ENCODE measurements at places on chromosomes 2 and 18.

- no peak for DNase-seq
These were observed 14.6 kb upstream of the TNS1 start for GRCh38 chr2:218017211-218018053.

DNA sequence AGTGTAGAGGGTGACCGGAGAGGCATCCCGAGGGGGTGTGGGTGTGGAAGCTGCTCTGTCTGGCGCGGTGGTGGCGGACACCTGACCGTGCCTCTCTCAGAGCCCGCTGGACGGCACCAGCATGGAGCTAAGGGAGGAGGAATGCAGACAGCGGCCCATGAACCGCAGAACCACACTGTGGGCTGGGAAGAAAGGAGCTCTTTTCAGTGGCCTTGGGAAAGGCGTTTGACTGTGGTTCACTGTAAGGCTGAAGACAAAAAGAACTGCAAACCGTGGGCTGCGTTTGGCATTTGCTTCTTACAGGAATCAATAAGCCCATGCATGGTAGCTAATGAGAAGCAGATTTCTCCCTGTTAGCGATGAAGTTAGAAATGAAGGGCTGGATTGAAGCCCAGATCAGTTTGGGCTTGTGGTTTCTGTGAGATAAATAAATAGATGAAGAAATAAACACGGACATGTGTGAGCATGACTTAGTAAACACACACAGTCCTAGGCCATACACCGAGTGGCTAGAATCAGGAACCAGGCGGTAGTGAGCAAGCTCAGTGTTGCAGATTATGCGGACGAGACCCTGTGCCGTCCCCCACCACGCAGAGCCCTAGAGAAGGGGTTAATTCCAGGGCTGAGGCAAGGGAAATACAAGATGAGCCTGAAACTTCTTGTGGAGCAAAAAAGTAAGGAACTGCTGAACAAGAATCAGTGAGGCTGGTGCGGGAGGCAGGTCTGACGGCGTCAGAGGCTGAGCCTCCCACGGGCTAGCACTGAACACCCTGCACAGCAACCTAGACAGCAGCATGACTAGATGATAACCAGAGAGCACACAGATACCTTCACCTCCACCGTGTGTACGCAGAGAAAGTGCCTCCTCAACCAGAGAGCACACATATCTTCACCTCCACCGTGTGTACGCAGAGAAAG is 29.3 kb upstream of the NFATC1 start:
- no peak for DNase-seq

DNA sequence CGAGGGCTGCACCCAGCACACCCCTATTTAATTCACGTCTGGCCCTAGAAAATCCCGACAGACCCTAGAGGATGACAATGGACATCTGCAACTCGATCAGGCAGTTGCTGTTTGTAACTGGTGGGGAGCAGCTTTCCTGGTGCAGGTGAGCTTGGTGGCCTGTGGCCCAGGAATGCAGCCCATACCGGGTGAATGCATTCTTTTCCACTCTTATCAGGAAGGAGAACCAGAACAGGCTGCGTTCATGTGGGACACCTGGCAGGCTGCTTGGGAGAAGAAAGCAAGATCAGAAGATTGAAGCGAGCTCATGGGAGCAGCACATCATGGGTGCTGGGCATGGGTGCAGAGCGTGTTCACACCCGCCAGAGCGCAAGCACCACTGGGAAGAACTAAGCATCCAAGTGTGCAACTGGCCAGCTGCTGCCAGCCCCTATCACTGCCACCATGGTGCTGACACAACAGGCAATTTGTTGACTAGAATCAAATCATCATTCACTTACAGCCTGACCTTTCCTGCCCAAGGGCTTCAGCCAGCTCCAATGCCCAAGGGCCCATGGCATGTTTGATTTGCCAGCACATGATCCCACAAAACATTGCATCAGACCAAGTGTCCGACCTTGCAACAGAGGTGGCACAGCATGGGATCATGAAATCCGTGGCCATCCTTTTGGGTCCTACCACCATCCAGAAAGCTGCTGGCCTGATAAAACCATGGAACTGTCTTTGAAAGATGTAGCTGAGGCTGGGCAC is 241.7 kb upstream of the ID2 start:
- no peak for DNase-seq

DNA sequence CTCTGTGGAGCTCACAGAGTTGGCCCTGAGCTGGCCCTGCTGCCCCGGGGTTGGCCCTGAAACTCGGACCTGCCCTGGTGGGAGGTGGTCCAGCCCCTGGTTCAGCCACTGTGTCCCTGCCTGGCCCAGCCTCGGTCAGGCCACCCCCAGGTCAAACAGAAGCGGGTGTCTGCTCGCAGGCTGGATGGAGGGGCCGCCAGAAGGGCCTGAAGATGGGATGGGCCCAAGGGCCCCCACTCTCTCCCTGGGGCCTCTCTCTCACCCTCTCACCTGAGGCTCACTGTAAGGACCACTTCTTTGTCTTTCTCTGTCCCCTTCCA is 25.1 kb upstream of the B3GNT7 start:
- no peak for DNase-seq

GRCh38 chr2:94956797-94957391 is 68.6 kb upstream of the MAL start:
- no peak for DNase-seq

GRCh38 chr2:118677546-118677945 is 169.9 kb downstream of the EN1 start:
- DNase-seq, result no peak

DNA sequence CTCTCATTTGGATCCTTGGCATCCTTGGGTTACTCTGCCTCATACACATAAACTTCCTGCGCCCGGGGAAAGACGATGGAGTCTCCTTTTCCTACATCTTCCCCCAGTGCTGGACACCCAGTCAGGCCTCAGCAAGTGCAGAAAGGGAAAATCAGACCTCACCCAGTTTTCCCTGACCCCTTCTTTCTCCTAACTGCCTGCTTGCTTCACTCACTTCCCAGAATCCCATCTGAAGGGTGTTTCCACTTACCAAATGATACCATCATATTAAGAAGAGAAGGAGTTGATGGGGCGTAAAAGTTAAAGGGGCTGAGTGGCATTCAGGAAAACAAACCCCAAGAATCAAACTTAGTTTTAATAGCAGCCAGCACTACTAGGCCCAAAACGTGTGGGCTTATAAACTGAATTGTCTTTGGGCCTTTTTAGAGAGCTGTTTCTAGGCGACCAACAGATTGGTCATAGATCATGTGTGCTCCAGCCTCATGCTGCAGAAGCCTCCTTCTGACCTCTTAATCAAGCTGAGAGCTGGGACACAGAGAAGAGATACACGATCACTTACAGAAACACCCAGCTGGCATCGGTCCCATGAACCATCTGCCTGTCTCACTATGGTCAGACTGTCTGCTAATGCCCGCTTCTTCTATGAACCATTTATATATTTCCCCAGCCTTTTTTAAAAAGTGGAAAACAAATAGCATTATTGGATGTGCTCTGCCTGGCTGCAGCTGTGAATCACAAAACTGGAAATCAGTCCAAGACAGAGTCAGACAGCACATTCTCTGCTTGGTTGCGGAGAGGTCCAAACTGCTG is 165.7 kb upstream of the SLC14A2 start:
- no peak for DNase-seq

DNA sequence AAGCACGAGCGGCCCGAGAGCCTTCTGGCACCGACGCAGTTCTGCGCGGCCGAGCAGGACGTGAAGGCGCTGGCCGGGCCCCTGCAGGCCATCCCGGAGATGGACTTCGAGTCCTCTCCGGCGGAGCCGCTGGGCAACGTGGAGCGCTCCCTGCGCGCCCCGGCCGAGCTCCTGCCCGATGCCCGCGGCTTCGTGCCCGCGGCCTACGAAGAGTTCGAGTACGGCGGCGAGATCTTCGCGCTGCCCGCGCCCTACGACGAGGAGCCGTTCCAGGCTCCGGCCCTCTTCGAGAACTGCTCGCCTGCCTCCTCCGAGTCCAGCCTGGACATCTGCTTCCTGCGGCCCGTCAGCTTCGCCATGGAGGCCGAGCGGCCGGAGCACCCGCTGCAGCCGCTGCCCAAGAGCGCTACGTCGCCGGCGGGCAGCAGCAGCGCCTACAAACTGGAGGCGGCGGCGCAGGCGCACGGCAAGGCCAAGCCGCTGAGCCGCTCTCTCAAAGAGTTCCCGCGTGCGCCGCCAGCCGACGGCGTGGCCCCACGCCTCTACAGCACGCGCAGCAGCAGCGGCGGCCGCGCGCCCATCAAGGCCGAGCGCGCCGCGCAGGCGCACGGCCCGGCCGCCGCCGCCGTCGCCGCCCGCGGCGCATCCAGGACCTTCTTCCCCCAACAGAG is 70.4 kb downstream of the ARHGEF33 start:
- DNase-seq, result peak; percentile 55

DNA sequence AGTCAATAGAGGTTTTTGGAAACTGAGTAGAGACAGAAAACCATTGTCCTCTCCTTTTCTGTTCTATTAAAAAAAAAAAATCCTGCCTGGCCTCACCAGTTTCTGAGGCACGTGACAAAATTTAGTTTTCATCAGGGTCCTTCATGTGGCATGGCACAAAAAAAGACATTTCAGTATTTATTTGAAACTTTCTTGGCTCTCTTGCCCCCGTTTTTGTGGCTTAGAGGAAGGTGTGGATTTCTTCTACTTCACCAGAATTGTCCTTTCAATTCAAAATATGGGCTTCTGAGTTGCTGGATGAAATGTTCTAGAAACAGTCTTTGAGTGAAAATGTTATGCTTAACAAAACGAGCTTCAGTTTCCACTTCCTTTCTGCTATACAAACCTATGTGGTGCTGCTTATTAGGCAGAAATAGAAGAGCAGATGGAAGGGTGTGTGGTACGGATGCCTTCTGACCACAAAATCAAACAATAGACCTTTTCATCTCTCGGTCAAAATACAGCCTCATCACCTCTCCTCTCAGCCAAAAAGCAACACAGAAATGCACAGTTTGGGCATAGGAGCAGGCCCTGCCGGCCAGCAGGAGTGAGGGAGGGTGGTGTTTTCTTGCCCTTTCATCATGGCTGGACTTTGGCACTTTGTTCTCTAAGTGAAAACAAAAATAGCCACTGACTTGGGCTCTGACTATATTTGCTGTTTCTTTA is 89.2 kb downstream of the SH3RF3 start:
- no peak for DNase-seq

DNA sequence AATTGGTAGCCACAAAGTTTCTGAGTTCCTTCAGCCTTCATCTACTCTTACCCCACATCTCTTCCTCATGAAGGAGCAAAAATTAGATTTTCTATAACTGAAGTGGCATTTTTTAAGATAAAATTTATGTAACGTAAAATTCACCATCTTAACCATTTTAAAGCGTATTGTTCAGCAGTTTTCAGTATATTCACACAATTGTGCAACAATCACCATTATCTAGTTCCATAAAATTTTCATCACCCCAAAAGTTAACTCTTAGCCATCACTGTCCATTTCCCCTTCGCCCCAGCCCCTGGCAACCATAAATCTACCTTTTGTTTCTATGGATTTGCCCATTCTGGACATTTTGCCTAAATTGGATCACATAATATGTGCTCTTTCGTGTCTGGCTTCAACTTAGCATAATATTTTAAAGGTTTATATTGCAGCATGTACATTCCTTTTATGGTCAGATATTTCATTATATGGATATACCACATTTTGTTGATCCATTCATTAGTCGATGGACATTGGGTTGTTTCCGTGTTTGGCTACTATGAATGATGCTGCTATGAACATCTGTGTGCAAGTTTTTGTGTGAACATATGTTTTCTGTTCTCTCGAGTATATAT is 44.6 kb downstream of the ATIC start:
- DNase-seq, result no peak

GRCh38 chr18:31291688-31292087 is 26.3 kb upstream of the DSG1 start:
- DNase-seq, result no peak

DNA sequence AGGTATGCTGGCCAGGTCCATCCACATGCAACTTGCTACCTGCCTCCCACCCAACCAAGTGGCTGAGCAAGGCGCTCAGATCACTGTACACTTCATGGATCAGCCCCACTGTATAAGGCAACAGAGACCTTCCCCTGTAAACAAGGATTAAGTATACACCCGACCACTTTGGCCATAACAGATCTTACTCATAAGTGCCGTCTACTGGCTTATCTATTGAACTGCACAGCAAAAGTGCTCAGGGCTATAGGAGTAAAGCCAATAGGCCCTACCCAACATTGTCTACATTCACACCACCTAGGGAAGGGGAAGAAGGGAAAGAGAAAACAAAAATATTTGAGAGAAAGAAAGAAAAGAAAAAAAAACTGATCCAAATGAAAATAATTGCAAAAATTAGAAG is 663.9 kb upstream of the LRRTM1 start:
- DNase-seq, result no peak

GRCh38 chr2:84204995-84205394 is 254.1 kb downstream of the SUCLG1 start:
- no peak for DNase-seq

DNA sequence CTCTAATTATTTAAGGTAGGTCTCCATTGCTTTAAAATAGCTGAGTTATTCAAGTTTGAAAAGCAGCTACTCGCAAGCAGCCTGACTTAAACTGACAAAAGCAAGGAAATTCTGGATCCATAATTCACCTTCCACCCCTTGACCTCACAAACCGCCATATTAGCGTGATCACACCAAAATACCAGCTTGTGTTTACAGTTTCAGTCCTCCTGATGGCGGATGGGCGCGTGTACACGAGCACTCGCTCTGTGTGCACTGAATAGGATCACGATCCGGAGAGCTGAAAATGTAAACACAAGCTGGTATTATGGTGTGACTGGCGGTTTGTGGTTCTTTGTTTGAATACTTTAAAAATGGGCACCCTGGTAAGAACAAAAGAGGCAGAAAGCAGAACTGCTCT is 42.4 kb upstream of the PSMD14 start:
- DNase-seq, result no peak

DNA sequence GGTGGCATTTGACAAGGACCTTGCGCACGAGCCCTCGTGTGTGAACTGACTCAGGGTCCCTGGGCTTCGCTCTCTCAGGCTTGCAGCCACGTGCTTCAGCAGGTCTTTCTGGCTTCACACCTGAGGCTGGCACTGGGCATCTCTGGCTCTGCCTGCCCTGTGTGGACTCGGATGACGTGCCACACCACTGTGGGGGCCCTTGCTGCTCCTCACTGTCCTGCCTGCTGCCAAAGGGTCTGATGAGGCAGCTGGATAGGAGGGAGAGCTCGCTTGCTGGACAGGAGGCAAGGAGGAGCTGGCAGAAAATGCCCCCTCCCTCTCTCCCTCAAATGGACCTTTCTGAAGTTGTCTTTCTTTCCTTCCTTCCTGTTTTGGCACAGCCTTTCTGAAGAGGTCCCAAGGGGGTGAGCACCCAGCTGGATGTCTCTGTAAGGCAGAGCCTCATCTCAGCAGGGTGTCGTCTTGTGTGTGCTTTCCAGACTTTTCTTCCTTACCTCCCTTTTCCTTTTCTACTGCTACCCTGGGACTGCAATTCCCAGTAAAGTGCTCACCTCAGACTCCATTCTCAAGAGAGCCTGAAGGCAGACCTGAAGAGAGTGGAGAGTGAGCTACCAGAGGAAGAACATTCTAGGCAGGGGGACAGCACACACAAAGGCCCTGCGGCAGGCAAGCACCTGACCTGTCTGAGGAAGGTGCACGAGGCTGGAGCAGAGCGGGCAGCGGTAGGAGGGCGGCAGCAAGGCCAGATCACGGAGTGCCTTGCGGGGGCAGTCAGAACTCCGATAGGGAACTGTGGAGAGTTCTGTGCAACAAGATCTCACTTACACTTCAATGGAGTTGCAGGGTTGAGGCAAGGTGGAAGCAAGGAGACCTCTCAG is 5.3 kb downstream of the PER2 start:
- no peak for DNase-seq

All from stimulated activated CD4-positive, alpha-beta T cell treated with anti-CD3 and anti-CD28 coated beads, Interleukin-15, amount 100 ng/mL, for 1 hour (primary cell).